Stimulated activated CD8-positive, alpha-beta memory T cell treated with anti-CD3 and anti-CD28 coated beads, Interleukin-4, amount 100 ng/mL, for 1 hour (primary cell): ENCODE measurements at places on chromosomes 6 and 20.

DNA sequence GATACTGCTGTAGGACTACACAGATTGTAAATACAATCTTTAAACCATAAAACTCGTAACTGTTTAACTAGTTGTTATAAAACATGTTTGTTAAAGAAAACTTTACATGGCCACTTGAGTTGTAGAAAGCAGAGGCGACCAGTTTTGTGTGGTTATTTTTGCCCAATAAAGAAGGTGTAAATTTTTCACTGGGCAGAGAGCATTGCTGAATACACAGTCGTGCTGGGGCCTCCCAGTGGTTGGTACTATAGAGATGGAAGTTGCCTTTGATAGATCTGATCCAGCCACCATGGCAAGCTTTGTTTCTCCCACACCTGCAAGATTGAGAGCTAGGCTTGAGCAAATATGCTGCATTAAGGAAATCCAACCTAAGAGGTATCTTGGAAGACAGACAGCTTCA is 34.0 kb upstream of the YWHAB start:
- no peak for DNase-seq

GRCh38 chr20:47172579-47172978 is 183.9 kb downstream of the ZMYND8 start:
- no peak for DNase-seq

DNA sequence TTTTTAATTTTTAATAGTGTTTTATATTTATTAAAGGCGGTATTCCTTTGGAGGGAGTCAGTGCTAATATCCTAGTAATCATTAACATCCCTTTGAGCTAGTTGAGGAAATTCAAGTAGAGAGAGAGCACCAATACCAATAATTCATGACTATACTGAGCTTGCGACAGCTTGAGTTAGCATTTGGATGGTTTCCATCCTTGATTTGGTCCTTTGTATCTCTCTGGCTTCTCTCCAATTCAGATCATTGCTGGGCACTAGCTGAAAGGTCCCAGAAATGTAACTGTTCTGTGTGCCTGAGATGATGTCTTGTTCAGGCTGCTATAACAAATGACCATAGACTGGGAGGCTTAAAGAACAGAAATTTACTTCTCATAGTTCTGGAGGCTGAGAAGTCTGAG is 77.0 kb downstream of the RNF144B start:
- no peak for DNase-seq

GRCh38 chr20:40785346-40785745 is 96.3 kb upstream of the MAFB start:
- no peak for DNase-seq

DNA sequence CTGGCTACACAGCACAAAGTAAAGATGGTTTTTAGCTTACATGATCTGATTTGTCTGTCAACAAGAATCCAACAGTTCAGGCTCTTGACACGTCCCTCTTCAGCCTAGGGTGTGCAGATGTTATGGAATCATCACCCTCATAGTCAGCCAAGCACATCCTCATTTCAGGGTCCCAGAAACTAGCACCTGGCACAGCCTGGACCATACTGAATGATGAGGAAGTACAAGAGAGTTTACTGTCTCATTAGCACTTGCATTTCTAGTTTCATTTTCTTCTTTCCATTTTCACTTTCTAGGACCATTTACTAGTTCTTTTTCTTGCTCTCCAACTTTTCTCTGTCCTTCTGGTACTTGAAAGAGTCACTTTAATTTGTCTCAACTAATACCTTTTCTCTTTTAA is 6.5 kb downstream of the RIPOR2 start:
- DNase-seq, result no peak

DNA sequence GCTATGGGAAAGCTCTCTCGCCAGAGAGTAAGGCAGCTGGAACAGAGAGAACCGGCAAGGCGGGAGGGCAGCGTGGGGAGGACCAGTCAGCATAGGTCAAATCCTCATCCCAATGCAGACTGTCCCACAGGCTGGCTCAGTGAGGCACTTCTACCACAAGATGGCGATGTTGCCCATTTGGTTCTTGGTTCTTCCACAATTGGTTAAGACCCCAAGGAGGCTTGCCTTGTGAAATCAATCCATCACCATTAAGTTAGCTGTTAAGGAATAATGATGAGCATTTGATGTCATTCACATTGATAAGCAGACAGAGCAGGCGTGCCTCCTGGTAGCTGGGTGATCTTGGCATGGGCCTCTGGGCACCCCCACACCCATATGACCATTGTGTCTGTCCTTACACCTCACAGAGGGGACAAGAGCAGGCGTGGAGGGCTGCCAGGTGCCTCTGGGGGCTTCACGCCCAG is 2.4 kb downstream of the CSTL1 start:
- DNase-seq, result peak; percentile 40

DNA sequence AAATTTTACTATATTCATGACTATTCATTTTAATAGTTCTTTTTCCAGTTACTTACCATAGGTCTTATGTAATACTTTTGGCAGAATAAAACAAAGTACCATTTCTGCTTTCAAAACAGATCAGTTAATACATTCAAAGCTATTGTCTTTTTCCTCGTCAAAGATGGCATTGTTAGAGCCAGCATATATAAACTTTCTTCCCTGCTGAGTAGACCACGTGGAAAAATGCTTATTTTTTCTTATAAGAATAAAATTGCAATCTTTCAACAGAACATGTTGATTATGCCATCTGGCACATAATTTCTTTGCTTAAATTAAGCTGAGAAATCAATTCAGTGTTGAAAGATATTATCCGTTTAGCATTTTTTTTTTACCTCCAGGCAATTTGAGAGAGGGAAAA is 34.9 kb upstream of the EXOC2 start:
- no peak for DNase-seq

DNA sequence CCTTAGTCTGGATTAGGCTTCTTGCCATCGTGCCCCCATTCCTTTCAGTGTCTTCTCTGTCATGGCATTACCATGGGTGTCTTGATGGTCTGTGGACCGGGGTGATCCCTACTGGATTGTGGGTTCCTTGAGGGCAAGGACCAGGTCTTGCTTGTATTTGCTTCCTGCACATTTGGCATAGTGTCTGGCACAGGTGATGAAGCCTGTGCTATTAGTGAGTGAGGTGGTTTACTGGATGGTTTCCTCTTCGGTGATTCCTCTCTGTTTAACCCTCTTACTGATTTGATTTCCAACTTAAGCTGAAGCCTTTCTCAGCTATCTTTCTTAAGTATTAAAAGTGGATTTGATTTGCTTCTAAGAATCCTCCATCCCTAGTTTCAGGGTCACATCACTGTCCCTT is 162.3 kb downstream of the GRM1 start:
- no peak for DNase-seq

- peak; percentile 58 for DNase-seq
Measured at GRCh38 chr6:24991810-24992467, 56.2 kb upstream of the RIPOR2 start.

- no peak for DNase-seq
Measured at GRCh38 chr6:145350928-145351327, 384.4 kb downstream of the EPM2A start.

- DNase-seq, result no peak
Measured at GRCh38 chr6:139605350-139605749, 230.9 kb upstream of the CITED2 start.

DNA sequence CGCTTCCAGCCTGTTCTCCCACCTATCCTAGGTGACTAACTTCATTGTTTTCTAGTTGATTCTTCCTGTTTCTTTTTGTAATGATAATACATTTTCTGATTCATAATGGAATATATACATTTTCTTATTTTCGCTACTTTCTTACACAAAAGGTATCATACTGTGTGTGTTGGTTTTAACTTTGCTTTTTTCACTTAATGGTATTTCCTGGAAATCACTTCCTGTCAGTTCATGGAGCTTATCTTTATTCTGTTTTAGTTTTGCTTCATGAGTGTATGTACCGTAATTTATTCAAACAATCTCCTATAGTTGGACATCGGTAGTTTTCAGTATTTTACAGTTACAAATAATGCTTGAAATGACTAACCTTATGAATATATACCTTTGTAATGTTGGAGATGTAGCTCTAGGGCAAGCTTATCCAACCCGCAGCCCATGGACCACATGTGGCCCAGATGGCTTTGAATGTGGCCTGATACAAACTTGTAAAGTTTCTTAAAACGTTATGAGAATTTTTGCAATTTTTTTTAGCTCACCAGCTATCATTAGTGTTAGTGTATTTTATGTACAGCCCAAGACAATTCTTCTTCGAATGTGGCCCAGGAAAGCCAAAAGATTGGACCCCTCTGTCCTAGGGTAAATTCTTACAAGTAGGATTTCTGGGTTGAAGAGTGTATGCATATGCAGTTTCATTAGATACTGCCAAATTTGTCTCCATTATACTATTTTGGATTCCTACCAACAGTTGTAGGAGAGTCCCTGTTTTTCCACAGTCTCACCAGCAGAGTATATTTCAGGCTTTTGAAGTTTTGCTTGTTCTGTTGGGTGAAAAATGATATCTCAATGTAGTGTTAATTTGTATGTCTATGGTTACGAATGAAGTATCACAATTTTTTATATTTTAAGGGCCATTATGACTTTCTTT is 16.7 kb downstream of the TRMT11 start:
- DNase-seq, result no peak

DNA sequence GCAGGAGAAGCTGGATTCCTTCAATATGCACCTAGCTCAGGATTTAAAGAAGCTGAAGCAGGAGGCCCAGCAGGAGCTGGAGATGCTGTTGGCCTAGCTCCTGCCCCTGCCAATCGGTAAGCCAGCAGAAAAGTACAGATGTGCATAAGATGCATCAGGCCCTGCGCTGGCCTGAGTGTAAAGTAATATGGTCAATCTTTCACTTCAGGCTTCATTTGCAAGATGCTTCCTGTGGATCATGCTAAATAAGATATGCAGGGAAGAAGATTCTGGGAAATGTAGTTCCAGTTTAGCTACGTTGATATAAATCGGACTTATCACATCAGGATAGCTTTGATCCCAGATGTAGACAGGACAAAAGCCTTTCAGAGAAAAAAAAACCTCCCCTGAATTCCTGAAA is 100.3 kb downstream of the GJA1 start:
- DNase-seq, result no peak

DNA sequence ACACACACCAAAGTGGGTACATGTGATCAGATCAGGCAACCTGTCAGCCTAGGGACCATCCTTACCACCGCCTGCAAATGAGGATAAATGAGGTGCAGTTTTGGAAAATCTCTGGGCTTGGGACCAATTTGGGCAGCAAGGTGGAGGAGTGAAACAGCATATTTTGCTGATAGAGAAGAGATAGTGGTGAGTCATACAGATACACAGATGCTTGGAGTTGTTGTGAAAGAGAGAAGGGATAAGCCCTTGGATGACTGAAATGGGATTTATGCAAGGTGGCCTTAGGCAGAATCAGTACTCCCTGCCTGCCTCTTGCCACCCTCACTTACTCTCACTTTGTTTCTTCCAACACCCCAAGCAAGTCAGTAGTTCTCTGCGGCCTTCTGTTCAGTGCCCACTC is 34.7 kb downstream of the BMP2 start:
- DNase-seq, result no peak

DNA sequence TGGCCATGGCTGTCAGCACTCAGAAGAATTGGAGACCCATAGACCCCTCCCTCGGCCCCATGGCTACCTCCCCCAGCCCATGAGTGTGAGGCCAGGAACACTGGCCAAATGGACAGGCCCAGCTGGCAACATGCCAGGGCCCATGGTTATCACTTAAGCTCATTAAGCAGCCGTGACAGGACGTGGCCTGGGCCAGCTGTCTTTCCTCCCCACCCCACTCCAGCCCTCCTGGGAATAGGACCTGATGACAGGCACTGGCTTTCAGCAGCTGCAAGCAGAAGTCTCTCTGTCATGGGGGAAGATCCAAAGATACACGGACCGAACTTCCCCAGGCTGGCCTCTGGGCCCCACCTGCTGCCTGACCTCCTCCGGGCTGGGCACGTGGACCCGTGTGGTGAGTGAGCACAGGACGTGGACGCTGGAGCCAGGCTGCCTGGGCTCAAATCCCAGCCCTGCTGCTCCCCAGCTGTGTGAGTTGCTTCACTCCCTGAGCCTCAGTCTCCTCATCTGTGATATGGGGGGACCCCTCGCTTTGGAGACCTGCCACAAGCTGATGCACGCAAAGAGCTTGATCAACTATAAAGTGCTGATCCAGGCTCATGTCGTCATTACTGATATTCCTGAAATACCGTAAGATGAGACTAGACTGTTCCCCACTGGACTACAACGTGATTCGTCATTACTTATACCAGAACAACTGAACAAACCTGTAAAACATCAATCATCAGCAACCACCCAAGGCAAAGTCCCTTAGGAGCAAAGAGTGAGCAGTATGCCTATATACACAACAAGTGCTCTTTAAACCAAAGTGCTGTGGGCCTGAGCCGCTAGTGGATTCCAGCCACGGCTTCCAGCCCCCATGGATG is 22.0 kb upstream of the VSTM2L start:
- no peak for DNase-seq

DNA sequence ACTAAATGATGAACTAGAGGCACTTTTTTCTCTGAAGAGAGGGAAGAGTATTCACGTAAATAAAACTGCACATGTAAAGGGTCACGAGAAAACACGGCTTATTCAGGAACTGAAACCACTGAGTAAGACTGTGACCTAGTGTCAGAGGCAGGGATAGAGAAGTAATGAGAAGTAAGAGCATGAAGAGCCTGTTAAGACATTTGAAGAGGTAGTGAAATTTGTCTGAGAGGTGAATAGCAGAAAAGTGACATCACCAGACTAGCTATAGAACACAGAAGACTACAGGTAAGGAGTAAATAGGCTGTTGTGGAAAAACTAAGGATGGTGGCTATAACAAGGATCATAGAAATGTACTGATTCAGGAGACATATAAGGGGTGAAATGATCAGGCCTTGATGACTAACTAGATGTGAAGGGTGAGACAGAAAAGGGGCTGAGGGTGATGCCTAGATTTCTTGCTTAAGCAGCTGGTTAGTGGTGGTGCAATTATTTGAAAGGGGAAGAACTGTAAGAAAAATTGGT is 76.8 kb downstream of the REV3L start:
- DNase-seq, result no peak

- no peak for DNase-seq
Measured at GRCh38 chr6:33314515-33314942, 651 bp upstream of the TAPBP start.

GRCh38 chr6:31651602-31652191 is 764 bp downstream of the BAG6 start:
- DNase-seq, result no peak

- no peak for DNase-seq
Measured at GRCh38 chr20:35472209-35472608, 16.8 kb downstream of the CEP250 start.

DNA sequence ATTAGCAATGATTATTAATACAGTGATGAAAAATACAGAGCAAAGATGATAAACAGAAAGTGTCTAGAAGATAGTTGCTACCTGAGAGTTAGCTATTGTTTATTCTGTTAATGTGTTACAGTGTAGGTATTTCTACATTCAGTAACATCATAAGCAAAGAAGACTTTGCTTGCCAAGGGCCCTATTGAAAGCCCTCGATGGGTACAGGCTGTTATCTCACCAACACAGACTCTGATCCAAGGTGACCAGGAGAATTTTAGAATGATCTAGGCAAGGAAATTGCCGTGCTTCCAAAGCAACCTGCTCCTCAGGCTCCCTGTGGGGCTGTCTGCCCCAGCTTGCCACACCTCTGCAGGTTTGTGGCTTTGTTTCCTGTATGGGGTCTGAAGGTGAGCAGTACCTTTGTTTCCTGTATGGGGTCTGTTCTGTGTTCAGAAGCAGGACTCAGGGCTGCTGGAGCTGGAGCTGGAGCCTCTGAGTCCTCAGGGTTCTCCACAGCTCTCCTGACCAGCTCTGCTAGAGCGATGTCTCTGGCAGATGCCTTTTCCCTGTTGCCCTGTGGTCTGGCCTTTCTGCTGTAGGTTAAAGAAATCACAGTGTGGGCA is 32.5 kb downstream of the PHACTR3 start:
- no peak for DNase-seq
